ENCODE measurements at places on chromosomes 1 and 21. TPM values are rescaled to one million over a fixed set of nuclear protein-coding genes. Genes with fewer than 3 reads are reported as not detected.

FCRL1 gene
- total RNA-seq, result 0.18 TPM

IL19 gene
- not detected for total RNA-seq

- no peak for DNase-seq
Measured at GRCh38 chr1:15260418-15261154, 13.6 kb downstream of the FHAD1 start.

HHIPL2 gene
- 0.36 TPM for total RNA-seq

DNA sequence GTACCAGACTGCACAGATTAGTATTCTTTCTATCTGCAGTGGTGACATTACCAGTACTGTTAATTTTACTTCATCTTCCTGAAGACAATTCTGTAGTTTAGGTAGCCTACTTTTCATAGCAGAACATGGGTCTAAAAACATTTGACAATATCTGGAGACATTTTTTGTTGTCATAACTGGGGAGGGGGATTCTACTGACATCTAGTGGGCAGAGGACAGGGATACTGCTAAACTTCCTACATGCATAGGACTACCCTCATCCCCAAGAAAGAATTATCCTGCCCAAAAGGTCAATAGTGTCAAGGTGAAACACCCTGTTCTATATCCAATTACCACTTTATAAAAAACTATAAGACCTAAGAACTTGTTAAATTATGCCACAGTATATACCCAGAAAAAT is 3.4 kb upstream of the ARHGAP29 start:
- no peak for DNase-seq

KRTAP11-1 gene
- total RNA-seq, result not detected

GRCh38 chr1:203557390-203557789 is 63.4 kb downstream of the OPTC start:
- DNase-seq, result no peak

EVI5 gene
- total RNA-seq, result 51.3 TPM

CENPF gene
- total RNA-seq, result 28.4 TPM
